ENCODE measurements at places on chromosomes 7 and 10.

DNA sequence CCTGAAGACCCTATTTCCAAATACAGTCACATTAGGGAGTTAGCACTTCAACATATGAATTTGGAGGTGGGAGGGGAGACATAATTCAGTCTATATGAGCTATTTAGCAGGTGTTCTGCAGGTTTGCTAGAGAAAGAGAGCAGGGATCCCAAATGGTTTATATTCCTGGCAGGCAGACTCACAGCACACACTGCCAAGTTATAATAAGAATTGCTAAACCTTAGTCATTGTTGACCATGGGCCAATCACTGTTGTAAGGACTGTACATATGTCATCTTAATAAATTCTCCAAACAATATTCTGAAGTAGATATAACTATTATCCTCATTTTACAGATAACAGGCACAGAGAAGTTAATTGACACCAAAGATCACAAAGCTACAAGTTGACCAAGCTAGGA lies 1.5 kb upstream of the CCDC3 start:
- DNase-seq: no peak

DNA sequence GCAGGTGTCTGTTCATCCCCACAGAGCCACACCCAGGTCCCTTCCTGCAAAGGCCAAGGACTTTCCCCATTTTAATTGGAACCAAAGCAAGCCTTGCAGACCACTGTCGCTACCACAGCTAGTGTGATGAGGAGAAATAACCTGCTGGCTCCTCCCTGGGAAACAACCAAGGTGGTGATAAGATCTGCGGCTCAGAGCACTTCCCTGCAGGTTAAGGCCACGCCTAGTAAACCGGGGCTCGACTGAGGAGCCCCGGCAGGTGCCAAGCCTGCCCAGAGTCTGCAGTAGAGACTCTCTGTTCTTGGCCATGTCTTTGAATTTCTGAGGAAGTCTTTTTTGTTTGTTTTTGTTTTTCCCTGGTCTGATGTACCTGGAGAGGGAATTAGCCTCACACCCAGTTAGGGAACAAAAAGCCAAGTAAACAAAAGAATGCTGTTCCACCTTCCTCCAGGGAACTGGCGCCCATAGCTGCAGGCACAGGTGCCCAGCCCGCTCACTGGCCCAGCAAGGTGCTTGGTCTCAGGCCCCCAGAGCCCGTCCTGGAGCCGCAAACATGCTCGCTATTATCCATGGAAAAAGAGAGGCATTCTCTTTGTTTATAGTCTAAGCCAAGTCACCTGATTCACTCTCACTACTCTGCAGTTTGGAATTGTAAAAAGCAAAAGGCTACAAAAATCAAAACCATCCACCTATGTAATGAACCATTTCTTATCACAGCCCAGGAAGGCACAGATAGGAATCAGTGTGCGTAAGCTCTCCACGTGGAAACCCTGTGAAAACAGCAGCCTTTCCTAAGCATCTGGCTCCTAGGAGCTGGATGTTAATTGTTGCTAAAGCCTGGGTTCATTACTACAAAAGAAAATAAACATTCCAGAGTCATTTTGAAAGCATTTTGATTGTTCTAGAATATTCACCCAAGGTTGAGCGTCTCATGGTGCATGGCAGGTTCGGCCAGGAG lies 2.7 kb downstream of the GPR146 start:
- DNase-seq: no peak

- DNase-seq: no peak
These were observed 234.6 kb downstream of the ZMYND11 start for GRCh38 chr10:369684-370448.

DNA sequence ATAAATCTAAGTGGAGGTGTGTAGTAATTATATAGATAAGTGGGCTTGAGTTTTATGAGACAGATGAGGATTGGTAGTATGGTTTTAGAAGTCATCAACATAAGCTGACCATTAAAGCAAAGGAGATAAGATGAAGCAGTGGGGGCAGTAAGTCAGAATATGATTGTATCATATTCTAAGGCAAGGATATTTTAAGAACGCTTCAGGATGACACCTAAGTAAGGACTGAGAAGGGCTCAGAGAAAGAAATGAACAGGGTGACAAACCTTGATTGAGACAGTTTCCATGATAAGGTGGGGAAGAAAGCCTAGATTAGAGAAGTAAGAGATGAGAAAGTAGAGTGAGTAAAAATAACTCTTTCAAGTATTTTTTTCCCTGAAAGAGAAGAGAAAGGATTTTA lies 567.2 kb downstream of the ATRNL1 start:
- no peak for DNase-seq

DNA sequence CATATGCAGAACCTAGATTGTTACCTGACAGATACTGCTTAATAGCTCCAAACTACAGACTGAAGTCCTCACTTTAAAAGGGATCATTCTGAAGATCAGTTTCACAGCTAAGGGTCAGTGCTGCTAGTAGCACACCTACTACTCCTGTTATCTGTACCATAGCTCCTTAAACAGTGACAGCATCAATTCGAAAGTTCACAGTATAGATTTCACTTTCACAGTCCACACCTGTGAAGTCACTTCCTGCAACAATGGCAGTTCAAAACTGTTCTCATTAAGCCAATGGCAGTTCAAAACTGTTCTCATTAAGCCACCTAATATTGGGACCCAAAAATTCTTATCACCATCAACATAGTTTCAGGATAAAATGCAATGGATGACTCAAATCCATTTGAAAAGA lies 10.7 kb upstream of the FHIP2A start:
- DNase-seq: no peak

DNA sequence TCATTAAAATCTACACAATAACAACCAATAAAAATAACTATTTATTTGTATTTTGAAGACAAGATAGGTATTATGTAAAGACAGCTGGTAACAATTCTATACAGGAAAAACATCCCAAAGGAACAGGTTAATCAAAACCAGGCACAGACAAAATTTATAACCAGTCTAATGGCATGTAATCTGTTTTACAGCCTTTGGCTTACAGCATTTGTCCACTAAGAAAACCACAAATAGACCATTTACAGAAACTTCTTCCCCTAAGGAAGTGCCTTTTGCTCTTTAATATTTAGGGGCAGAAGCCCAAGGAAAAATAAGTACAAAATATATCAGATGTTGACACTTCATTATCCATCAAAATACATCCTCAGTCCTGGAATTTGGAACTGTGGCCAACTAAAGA lies 65.0 kb downstream of the SVIL start:
- DNase-seq: no peak

- no peak for DNase-seq
These were observed 119.6 kb downstream of the EMX2 start for GRCh38 chr10:117662126-117662525.

- DNase-seq: no peak
These were observed 76.0 kb upstream of the C1QL3 start for GRCh38 chr10:16597656-16598055.

DNA sequence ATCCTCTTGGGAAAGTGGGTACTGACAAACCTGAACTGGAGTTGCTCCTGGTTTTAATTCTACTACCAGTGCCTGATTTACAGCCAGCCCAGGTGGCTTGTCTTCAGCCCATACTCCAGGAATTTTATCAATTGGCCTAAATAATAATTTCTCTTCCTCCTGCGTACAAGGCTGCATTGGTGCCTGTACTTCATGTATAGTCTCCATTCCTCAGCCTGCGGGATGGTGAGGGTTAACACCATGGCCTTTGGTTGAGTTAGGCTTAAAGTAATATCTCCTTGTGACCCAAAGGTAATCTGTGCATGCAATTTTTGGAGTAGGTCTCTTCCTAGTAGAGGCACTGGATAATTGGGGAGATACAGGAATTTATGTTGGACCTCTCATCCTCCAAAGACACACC lies 5.5 kb upstream of the ZNF117 start:
- DNase-seq: no peak

DNA sequence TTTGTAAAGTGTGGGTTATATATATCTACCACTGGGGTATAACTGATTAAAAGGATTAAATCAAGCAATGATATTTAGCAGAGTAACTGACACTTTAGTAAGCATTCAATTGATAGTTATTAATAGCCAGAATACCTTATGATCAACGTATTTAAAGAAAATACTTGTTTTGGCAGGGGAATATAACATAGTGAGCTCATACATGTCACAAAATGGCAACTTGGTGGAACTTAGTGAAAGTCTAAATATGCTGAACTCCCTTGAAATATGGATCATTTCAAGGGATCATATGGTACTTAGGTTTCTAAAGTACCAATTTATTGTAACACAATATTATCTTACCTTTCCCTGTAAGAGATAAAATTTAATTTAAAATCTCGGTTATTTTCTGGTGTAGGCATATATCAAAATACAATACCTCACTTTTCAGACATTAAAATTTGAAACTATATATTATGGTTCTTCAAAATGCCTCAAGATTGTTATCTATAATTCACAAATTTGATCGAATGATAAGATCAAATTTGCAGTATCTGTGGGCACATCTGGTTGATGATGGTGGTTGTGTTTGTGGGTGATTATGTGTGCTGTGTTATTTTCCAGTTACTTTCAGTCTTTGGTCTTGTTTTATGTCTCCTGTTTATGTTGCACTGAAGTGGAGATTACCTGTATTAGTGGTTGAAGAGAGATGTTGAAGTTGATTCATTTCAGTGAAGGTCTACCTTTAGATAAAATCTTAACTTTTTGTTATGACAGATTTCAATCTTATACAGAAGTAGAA lies 5.2 kb downstream of the ARL4A start:
- DNase-seq: no peak

All from kidney epithelial cell (primary cell).